ENCODE measurements at places on chromosomes 6 and 20. TPM values are rescaled to one million over a fixed set of nuclear protein-coding genes. Genes with fewer than 3 reads are reported as not detected.

The RNF144B gene
- 35.7 TPM for total RNA-seq

The RIMS1 gene
- total RNA-seq: not detected

DNA sequence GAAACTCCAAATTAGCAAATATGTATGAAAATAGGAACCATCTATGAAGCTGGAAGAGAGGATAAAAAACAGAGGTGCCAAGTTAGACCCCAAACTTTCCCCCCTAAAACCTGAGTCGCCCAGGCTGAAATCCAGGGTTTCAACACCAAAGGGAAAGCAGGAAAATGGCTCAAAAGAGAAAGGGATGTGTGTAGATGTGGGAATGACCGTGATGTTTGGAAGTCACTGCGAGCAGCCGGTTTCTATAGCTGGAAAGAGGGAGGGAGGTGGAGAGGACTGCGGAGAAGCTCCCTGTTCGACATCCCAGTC lies 4.5 kb downstream of the RING1 start:
- H3K4me3 ChIP-seq: peak overlapping the region; percentile 41
- H3K27me3 ChIP-seq: no peaks in the 10 kb centered on the region
- DNase-seq: no peak
- H3K27ac ChIP-seq: peak overlapping the region; percentile 42

The IMPG1 gene
- total RNA-seq: not detected

GRCh38 chr6:111652156-111652555 lies 46.5 kb upstream of the TRAF3IP2 start:
- no peak for DNase-seq
- H3K27me3 ChIP-seq: no peaks in the 10 kb centered on the region
- no peak overlapping the region for H3K4me3 ChIP-seq

- H3K27ac ChIP-seq: no peak overlapping the region
- H3K4me3 ChIP-seq: no peak overlapping the region
- no peaks in the 10 kb centered on the region for H3K4me1 ChIP-seq
- no peaks in the 10 kb centered on the region for H3K36me3 ChIP-seq
- no peak for DNase-seq
Measured at GRCh38 chr6:154092326-154092962, 53.4 kb downstream of the OPRM1 start.

The ASCC3 gene
- total RNA-seq: 14.3 TPM

- no peak for DNase-seq
- no peaks in the 10 kb centered on the region for H3K27me3 ChIP-seq
- no peak overlapping the region for H3K27ac ChIP-seq
- no peak overlapping the region for H3K4me3 ChIP-seq
Measured at GRCh38 chr6:14619419-14619781, 501.8 kb downstream of the CD83 start.

GRCh38 chr6:41470331-41471063 lies 75.7 kb upstream of the FOXP4 start:
- H3K36me3 ChIP-seq: no peaks in the 10 kb centered on the region
- H3K4me3 ChIP-seq: no peak overlapping the region
- H3K4me1 ChIP-seq: no peaks in the 10 kb centered on the region
- no peaks in the 10 kb centered on the region for H3K27me3 ChIP-seq
- DNase-seq: peak; percentile 69
- no peak overlapping the region for H3K27ac ChIP-seq

The MCM3 gene
- total RNA-seq: 21.8 TPM

The PSORS1C2 gene
- total RNA-seq: not detected

DNA sequence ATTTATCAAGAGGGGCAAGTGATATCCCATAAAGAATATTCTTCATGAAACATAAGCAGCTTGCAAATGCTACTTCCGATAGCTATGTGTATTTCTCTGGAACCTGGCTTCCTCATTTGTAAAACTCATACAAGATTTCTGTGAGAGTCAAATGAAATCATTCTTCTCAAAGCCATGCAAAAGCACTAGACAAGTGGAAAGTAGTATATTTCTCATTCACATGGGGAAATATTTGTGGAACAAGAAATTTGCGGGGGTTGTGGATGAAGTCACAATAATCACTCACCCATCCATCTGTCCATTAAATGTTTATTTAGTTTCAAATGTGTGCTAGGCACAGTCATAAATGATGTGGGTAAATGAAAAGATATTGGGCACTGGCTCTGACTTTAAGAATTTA lies 150.5 kb downstream of the IPCEF1 start:
- no peak for DNase-seq
- H3K4me1 ChIP-seq: no peaks in the 10 kb centered on the region
- no peak overlapping the region for H3K4me3 ChIP-seq
- H3K36me3 ChIP-seq: no peaks in the 10 kb centered on the region

DNA sequence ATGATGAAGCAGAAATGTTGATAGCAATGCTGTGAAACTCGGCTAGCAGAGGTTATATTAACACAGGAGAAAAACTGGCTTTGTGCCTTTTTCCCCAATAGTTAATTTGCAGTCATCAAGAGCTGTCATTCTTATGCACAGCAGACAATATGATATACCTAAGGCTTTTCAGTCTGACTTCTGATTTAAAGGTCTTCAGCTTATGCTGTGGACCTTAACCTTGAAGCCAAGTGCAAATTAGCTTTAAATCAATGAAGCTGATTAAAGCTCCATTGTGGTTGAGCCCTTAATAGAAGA lies 171.6 kb upstream of the ID4 start:
- no peak overlapping the region for H3K4me3 ChIP-seq
- H3K4me1 ChIP-seq: peaks cover 4% of the 10 kb centered on the region
- H3K27me3 ChIP-seq: no peaks in the 10 kb centered on the region
- peak overlapping the region; percentile 12 for H3K27ac ChIP-seq
- no peaks in the 10 kb centered on the region for H3K36me3 ChIP-seq
- DNase-seq: no peak

- H3K27me3 ChIP-seq: no peaks in the 10 kb centered on the region
- DNase-seq: peak; percentile 91
- peak overlapping the region; percentile 2 for H3K4me3 ChIP-seq
- H3K36me3 ChIP-seq: no peaks in the 10 kb centered on the region
Measured at GRCh38 chr20:62623488-62624324, 18.6 kb upstream of the SLCO4A1 start.

DNA sequence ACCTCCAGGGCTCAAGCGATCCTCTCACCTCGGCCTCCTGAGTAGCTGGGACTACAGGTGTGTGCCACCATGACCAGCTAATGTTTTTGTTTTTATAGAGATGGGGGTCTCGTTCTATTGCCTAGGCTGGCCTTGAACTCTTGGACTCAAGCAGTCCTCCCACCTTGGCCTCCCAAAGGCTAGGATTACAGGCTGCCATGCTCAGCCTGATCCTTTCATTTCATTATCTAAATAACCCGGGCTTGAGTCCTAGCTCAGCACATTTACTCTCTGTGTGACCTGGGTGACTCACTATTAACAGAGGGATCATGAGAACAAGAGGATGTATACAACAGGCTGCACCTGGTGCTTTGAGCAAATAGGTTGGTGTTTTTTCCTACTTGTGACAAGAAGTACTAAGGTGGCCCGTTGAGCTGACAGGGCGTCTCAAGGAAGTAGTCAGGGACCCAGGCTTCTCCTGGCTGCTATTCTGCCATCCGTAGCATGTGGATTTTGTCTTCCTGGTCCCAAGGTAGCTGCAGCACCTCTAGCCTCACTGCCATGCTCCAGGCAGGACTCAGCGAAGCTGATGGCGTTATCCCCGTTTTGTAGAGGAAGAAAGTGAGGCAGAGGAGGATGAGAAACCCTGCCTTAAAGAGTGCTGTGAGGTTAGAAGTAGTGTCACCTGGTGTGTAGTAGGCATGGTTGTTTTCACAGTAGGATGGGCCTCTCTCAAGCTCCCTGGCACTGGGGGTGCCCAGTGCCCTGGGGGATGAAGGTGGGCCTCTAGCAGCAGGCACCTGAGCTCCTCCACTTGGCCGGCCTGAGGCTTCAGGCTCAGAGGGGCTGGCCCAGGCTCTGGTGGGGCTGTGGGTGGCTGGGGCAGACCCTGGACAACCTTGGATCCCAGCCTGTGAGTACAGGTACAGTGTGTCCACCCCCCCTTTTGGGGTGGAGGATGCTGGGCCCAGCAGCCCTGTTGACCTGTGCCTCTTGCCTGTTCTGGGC lies 62.4 kb downstream of the ADNP start:
- H3K4me3 ChIP-seq: no peak overlapping the region
- H3K27ac ChIP-seq: no peak overlapping the region
- DNase-seq: no peak
- no peaks in the 10 kb centered on the region for H3K4me1 ChIP-seq
- H3K27me3 ChIP-seq: no peaks in the 10 kb centered on the region

- no peaks in the 10 kb centered on the region for H3K36me3 ChIP-seq
- no peaks in the 10 kb centered on the region for H3K4me1 ChIP-seq
- H3K4me3 ChIP-seq: no peak overlapping the region
- no peaks in the 10 kb centered on the region for H3K27me3 ChIP-seq
Measured at GRCh38 chr6:35206346-35206745, 7.4 kb upstream of the SCUBE3 start.

The ULBP1 gene
- not detected for total RNA-seq

DNA sequence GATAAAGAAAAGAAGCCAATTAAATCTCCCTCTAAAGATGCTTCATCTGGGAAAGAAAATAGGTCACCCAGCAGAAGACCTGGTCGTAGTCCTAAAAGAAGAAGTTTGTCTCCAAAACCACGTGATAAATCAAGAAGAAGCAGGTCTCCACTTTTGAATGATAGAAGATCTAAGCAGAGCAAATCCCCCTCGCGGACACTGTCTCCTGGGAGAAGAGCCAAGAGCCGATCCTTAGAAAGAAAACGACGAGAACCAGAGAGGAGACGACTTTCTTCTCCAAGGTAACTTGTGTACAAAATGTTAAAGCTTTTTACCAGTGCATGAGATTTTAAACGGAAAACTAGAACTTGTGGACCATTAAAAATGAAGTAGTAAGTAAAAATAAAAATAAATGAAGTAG lies 46.5 kb downstream of the FAM217A start:
- no peaks in the 10 kb centered on the region for H3K27me3 ChIP-seq
- no peak overlapping the region for H3K4me3 ChIP-seq
- DNase-seq: no peak
- H3K4me1 ChIP-seq: peaks cover 6% of the 10 kb centered on the region
- no peak overlapping the region for H3K27ac ChIP-seq
- no peaks in the 10 kb centered on the region for H3K36me3 ChIP-seq

The BTN1A1 gene
- not detected for total RNA-seq

GRCh38 chr6:131456565-131456964 lies 116.5 kb upstream of the ARG1 start:
- H3K4me1 ChIP-seq: no peaks in the 10 kb centered on the region
- DNase-seq: no peak
- H3K4me3 ChIP-seq: no peak overlapping the region

The GRIK2 gene
- 0.76 TPM for total RNA-seq

DNA sequence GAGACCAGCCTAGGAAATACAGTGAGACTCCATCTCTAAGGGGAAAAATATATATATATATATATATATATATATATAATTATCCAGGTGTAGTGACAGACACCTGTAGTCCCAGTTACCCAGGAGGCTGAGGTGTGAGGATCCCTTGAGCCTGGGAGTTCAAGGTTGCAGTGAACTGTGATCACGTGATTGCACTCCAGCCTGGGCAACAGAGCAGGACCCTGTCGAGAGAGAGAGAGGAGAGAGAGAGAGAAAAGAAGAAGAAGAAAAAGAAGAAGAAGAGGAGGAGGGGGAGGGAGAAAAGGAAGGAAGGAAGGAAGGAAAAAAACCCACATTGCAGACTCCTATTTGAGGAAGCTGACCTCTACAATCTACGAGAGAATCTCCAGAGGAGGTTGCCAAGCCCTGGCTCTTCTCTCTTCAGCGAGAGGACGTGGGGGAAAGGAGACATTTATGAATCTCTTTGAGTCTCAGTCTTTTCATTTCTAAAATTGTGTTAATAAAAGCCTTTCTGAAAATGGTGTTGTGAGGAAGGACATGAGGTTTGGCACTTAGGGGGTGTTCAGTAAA lies 49.7 kb downstream of the COL11A2 start:
- H3K27me3 ChIP-seq: no peaks in the 10 kb centered on the region
- no peak overlapping the region for H3K4me3 ChIP-seq
- DNase-seq: no peak

GRCh38 chr20:8700756-8701155 lies 368.1 kb upstream of the PLCB4 start:
- H3K4me1 ChIP-seq: no peaks in the 10 kb centered on the region
- no peak overlapping the region for H3K27ac ChIP-seq
- no peak for DNase-seq
- H3K4me3 ChIP-seq: no peak overlapping the region

The ACSS1 gene
- total RNA-seq: 11.8 TPM

The SPATS1 gene
- not detected for total RNA-seq

- H3K4me1 ChIP-seq: no peaks in the 10 kb centered on the region
- no peaks in the 10 kb centered on the region for H3K27me3 ChIP-seq
- no peaks in the 10 kb centered on the region for H3K36me3 ChIP-seq
- H3K4me3 ChIP-seq: no peak overlapping the region
- no peak overlapping the region for H3K27ac ChIP-seq
Measured at GRCh38 chr20:17533396-17533795, 2.2 kb upstream of the BFSP1 start.

The SASH1 gene
- total RNA-seq: 31.2 TPM

- DNase-seq: no peak
- no peaks in the 10 kb centered on the region for H3K4me1 ChIP-seq
- no peaks in the 10 kb centered on the region for H3K27me3 ChIP-seq
- H3K4me3 ChIP-seq: no peak overlapping the region
- H3K27ac ChIP-seq: no peak overlapping the region
Measured at GRCh38 chr6:119355890-119356289, 6.3 kb upstream of the MAN1A1 start.

DNA sequence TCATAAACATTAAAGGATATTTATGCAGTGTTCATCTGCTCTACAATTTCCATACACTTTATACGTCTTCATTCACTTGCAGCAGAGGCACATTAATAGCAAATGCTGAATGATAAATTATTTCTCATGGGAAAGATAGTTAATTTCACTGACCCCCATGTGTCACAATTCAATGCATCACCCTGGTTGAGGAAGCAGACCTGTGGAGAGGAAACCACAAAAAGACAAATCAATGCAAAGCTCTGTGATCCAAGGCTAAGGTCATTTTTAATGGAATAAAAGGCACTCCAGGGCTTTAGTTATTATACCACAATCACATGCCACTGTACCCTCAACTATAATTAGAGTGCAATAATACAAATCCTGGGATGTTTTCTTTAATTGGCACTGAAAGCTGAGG lies 40.3 kb upstream of the TENT5A start:
- no peak overlapping the region for H3K4me3 ChIP-seq
- no peaks in the 10 kb centered on the region for H3K4me1 ChIP-seq
- no peak for DNase-seq
- H3K36me3 ChIP-seq: no peaks in the 10 kb centered on the region
- H3K27ac ChIP-seq: no peak overlapping the region
- no peaks in the 10 kb centered on the region for H3K27me3 ChIP-seq

GRCh38 chr6:151025076-151025475 lies 159.6 kb downstream of the MTHFD1L start:
- DNase-seq: no peak
- H3K27ac ChIP-seq: no peak overlapping the region
- H3K4me1 ChIP-seq: no peaks in the 10 kb centered on the region
- no peaks in the 10 kb centered on the region for H3K36me3 ChIP-seq

- H3K4me1 ChIP-seq: peaks cover 22% of the 10 kb centered on the region
- H3K36me3 ChIP-seq: no peaks in the 10 kb centered on the region
- H3K27me3 ChIP-seq: no peaks in the 10 kb centered on the region
- no peak overlapping the region for H3K4me3 ChIP-seq
- no peak overlapping the region for H3K27ac ChIP-seq
Measured at GRCh38 chr20:64038224-64038564, 2.2 kb downstream of the C20orf204 start.

Data from uterus (tissue), 4 donors.